ENCODE measurements at places on chromosomes 7 and 10.

DNA sequence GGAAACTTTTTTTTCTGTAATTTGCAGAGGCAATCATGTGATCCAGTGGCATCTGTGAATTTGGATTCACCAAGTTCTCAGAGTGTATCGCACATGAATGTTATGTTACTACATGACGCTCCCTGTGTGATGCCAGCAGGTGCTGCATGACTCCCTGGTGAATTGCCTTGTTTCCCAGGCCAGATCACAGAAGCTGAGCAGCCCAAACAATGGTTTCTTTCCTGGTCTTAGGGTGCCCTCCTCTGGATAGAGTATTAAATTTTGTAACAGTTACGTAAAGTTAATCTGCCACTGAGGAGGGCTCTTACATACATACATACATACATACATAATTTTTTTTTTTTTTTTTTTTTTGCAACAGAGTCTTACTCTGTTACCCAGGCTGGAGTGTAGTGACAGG, 3.6 kb downstream of the ZSCAN21 start:
- no peak for DNase-seq

DNA sequence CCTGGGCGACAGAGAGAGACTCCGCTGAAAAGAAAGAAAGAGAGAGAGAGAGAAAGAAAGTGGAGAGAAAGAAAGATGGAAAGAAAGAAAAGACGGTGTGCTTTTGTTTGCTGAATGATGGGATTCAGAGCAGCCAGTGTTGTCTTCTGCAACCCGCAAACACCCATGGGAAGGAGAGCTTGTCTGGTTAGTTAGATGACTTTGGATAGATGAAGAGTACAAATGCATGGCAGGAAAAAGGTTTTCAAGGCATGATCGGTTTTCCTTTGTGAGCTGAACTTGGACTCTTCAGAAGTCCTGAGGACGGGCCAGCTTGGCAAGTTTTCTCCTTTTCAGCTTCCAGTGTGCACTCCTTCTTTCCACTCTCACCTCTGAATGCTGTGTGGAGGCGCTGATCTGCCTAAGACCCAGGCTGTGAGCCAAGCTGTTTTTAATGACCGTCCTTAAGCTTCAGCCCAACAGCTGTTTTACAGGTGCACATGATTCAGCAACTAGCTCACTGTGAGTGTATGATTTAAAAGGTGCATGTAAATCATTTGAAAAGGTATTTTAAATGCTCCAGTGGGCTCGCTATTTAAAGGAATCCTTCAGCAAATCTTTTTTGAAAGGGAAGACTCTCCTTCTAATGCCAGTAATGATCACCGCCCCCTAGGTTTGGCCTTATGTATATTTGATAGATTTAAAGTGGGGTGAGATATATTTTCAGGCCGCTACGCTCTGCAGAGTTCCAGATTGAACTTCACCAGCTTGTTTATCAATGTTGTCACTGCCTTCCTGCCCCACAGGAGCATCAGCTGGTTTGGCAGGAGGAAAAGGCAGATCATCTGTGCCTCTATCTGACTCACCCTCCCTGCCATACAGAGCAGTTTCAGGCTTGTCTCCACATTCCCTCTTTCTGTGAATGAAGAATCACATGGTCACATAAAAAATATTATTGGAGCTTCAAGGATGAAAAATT, 115.0 kb downstream of the PLXDC2 start:
- DNase-seq = no peak

GRCh38 chr7:80770061-80770460, 131.6 kb downstream of the CD36 start:
- DNase-seq = no peak

GRCh38 chr10:60387531-60387930, 2.1 kb downstream of the ANK3 start:
- no peak for DNase-seq

DNA sequence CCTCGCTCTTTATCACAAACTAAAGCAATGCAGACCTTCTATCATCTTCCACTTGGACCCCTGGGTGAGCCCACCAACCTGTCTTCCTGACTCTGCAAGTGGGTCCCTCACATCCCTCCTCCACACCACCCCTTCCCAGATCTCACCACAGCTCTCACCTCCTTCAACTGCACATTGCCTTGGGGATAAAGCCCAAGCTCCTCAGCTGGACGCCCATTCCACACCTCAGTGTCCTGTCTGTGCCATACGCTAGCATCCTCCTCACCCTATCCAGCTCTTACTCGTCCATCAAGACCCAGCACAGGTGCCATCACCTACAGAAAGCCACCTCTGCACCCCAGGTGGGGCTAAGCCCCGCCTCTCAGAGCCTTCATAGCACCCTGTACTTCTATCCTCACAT, 141.0 kb upstream of the LANCL2 start:
- no peak for DNase-seq

DNA sequence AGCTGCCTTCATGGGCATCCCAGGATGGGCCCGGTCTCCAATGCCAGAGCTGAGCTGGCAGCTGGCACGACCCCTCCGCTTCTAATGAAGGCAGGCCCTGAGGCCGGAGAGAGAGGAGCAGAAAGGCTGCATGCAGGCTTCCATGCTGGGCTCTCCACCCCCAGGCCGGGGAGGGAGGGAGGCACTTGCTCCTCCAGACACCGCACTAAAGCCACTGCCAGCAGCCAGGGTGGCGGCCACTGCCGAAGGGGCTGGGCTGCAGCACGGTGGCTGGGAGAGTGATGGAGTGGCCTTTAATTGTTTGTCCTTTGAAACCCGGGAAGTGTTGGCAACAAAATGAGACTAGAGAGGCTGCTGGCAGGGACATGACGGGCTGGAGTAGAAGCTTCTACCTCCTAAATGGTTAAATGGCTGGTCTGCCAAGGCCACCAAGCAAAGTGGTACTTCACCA, 236.5 kb downstream of the SKAP2 start:
- no peak for DNase-seq

DNA sequence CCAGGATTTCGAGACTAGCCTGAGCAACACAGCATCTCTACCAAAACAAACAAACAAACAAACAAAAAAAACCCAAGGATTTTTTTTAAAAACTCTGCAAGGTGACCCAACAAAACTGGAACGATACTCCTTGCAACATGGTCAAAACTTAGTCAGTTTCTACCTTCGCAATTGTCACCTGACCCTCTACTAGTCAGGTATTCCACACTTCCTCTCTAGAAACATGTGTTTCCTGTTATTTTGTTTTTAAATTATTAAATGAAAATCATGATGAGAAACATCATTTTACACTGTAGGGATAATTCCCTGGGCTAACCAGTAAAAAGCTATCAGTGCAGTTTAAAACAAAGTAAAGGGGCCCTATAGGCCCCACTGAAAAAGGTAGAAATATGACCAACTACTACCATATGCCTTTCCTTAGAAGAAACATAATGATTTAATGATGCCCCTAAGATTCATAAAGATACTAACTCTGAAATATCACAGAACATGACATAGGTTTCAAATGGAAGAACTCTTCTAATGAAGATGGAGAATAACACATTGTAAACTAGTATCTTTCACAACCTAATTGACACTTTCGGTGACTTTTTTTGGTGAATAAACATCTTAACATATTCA, 8.7 kb downstream of the BRAF start:
- no peak for DNase-seq

GRCh38 chr7:158093156-158093796, 494.3 kb downstream of the PTPRN2 start:
- no peak for DNase-seq

- DNase-seq = no peak
Measured at GRCh38 chr10:120580918-120581895, 124.2 kb downstream of the PLPP4 start.

GRCh38 chr7:92798517-92799249, 37.7 kb downstream of the CDK6 start:
- no peak for DNase-seq

Measured in NK-92 treated with Interleukin-12 subunit alpha and Interleukin-12 subunit beta, amount 100 ng/mL, for 24 hours (cell line).